ENCODE measurements at places on chromosomes 5 and 9.

- no peak for DNase-seq
These were observed 524 bp downstream of the FUBP3 start for GRCh38 chr9:130579738-130580463.

GRCh38 chr5:38758774-38759600, 86.8 kb upstream of the OSMR start:
- DNase-seq = no peak

- DNase-seq = no peak
These were observed 117.3 kb upstream of the LHFPL2 start for GRCh38 chr5:78765756-78766411.

- no peak for DNase-seq
These were observed 10.4 kb upstream of the WNK2 start for GRCh38 chr9:93173365-93174051.

DNA sequence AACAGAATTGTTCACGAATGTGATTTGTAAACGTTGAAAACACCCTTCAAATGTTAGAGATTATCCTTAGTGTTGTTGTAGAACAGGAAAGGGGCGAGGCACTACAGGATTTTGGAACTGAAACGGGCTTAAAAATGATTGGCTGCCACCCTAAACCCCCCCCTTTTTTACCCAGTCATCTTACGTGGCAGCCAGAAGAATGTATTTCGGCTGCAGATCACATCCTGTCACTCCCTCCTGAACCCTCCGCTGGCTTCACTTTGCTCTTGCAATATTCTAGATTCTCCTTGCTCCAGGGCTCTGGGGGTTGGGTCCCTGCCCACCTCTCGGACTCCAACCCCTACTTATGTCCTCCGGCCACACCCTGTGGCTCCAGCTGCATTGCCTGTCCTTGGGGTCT, 13.9 kb upstream of the UNC5A start:
- no peak for DNase-seq

DNA sequence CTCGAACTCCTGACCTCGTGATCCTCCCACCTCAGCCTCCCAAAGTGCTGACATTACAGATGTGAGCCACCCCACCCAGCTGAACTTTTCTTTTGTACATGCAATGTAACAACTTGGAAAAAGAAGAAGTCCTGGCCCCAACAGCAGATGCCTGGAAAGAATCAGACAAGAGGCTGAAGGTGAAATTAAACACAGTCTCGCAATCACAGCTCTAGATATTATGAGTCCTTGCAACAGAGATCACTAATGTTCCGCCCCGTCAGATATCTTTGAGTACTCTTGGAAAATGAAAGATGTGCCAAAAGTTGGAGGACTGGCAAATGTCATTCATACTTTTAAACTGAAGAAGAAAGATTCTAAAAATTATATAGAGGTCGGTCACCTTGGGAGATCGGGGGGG, 254.3 kb downstream of the GLIS3 start:
- no peak for DNase-seq

DNA sequence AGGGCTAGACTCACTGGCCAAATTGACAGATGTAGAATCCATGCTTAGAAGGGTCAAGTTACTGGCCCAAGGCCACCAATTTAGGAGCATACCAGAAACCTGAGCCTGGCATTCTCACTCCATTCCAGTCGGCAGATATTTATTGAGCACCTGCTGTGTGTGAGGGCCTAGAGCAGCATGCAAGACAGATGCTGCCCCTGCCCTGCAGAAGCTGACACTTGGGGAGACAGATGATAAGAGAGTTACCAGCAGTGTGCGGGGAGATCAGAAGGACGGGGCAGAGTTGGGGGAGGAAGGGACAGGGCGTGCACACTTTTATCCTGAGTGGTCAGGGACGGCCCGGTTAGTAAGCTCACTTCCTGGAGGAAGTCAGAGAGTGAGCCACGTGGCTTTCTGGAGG, 111.5 kb upstream of the RAPGEF1 start:
- no peak for DNase-seq

GRCh38 chr5:62431735-62432620, 19.4 kb downstream of the IPO11 start:
- no peak for DNase-seq

DNA sequence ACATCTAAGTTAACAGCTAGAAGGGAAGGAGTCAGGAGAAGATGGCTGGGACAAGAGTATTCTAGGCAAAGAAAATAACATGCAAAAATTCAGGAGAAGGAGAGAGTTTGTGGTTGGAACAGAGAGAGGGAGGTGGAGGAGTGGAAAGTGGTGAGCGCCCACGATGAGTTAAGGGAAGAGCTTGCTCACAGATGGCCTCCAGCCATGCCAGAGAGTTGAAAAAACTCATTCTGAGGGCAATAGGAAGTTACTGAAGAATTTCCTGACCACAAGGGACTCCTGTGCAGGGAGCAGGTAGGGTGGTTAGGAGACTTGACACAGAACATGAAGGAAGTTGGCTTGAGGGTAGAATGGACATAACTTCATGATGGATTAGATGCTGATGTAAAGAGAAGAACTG, 159.7 kb downstream of the DOCK2 start:
- peak; percentile 78 for DNase-seq

DNA sequence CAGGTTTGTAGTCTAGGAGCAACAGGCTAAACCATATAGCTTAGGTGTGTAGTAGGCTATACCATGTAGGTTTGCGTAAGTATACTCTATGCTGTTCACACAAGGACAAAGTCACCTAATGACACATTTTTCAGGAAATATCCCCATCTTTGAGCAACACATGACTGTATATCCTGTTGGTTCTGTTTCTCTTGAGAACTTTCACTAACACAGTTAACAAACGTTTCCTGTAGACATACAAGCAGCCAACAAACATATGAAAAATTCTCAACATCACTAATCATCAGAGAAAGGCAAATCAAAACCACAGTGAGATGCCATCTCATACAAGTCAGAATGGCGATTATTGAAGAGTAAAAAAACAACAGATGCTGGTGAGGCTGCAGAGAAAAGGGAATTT, 68.2 kb downstream of the NR2F1-AS1 start:
- DNase-seq = peak; percentile 81

- DNase-seq = no peak
These were observed 68.1 kb downstream of the ARHGEF28 start for GRCh38 chr5:73694089-73694488.

DNA sequence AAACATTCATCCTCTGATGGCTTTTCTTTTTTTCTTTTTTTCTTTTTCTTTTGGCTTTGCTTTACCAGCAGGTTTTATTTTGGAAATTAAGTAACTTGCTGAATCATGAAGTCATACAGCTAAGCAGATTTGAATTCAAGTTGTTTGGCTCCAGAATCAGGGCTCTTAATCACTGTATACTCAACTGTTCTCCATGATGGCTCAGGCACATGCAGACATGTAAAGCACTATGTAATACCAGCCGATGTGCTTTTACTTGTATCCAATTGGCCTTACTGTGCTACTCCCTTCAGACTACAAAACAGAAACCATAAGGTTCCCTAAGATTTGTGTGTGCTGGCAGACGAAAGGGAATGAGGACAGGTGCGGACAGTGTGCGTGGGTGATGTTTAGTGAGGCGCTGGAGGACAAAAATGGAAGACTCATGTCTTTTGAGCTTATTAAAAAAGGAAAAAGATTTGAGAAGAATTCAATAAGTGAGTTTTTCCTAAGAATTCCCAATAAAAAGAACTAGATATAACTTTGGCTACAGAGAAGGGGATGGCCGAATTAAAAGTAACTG, 44.7 kb upstream of the OTP start:
- DNase-seq = no peak

DNA sequence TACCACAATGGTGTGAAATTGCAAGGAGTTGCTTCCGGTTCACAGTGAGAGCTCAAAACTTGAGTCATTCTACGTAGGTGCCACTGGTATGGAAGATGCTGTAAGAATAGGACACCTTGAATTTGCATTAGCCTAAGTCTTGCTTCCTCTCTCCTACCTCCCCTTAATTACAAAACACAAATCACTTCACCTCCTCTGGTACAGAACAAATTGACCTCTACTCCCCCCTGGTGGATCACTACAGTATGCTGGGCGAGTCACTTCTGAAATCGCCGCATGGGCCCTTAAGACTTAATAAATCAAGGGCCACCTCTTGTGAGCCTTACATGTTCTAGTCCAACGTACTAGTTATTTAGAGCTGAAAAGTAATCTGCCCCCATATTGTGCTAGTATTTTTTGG, 145.3 kb upstream of the SMARCA2 start:
- peak; percentile 2 for DNase-seq

- DNase-seq = no peak
These were observed 473.6 kb downstream of the DMAC1 start for GRCh38 chr9:7325995-7326394.

Data from renal cortical epithelial cell (primary cell).